CD4-positive, alpha-beta T cell treated with Interferon gamma for 1 hour (primary cell): ENCODE measurements at places on chromosomes 12 and 14.

DNA sequence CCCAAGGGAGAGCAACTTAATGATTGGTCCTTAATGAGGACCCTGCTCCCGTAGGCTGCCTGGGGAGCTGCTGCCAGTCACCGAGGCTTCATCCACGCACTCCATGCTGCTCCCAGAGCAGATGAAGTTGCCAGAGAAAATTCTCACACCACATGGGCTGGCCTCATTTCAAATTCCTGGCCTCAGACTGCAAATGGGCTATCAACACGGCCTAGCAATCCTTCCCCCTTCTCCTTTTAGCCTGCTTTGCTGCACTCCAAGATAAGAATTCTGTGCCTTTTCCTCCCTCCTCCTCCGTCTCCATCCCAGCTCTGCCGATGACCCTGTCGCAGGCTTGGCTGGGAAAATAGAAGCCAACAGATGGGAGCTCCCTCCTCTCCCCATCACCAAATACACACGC lies 10.8 kb upstream of the DGLUCY start:
- no peak for DNase-seq

GRCh38 chr14:38367922-38368321 lies 112.0 kb upstream of the CLEC14A start:
- DNase-seq: no peak

GRCh38 chr12:16984484-16984883 lies 378.5 kb upstream of the LMO3 start:
- DNase-seq: no peak

DNA sequence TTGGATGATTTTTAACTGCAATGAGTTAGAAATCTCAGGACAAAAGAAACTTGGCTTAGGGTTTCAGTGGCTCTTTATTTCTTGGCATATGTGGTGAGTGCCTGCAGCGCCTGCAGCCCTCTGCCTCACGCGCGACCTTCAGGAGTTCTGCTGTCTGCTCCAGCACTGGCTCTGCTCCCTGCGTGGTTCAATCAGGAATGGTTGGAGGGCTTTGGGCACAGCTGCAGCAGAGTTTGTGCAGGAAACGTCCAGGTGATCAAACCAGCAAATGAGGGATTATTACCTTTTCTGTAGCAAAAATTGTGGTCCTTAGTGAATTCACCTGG lies 19.8 kb downstream of the PPM1H start:
- no peak for DNase-seq

- no peak for DNase-seq
Measured at GRCh38 chr12:56528846-56529245, 7.2 kb downstream of the RBMS2 start.
